Brain pericyte (primary cell): ENCODE measurements at places on chromosomes 6 and 20.

- no peak for DNase-seq
Measured at GRCh38 chr6:106098383-106099234, 12.5 kb downstream of the PRDM1 start.

DNA sequence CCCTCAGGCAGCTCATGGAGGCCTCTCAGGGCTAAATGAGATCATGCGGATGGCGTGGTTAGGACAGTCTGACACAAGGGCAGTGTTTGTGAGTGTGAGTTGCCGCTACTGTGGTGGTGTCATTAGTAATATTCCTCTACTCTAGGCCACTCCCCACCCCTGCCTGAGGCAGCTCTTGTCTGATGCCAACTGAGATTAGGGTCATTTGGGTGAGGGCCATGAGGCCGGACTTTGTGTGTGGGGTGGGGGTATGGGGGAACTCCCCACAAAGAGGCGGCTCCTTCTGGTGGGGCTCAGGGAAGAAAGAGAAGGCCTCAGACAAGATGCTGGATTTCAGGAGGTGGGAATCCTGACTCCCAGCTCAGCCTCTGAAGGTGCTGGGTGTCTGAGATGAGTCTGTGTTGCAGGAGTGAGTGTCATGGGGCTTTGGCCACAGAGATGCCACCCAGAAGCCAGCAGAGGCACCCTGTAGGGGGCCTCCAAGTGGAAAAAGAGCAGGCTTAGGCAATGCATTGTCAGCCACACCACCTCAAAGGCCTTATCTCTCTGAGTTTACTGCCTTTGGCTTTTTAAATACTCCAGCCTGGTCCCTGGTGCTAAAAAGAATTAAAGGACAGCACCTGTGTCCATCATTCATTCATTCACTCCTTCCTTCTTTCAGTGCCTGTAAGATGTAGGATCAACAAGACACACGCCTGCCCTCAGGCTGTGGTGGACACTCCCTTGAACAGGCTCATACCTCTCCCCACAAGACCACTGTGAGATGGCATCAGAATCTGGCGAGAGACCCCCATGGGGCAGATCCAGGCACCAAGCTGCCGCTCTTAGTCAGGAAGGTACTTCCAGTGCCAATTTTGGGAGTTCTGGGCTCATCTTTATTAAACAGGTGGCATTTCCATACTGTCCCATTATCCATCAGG, 175.2 kb downstream of the MRPL14 start:
- no peak for DNase-seq

- DNase-seq = no peak
Measured at GRCh38 chr6:62681108-62681507, 395.1 kb upstream of the KHDRBS2 start.

GRCh38 chr6:169964486-169965180, 213.2 kb downstream of the ERMARD start:
- DNase-seq = no peak

GRCh38 chr6:148037496-148037895, 305.1 kb upstream of the SASH1 start:
- no peak for DNase-seq

DNA sequence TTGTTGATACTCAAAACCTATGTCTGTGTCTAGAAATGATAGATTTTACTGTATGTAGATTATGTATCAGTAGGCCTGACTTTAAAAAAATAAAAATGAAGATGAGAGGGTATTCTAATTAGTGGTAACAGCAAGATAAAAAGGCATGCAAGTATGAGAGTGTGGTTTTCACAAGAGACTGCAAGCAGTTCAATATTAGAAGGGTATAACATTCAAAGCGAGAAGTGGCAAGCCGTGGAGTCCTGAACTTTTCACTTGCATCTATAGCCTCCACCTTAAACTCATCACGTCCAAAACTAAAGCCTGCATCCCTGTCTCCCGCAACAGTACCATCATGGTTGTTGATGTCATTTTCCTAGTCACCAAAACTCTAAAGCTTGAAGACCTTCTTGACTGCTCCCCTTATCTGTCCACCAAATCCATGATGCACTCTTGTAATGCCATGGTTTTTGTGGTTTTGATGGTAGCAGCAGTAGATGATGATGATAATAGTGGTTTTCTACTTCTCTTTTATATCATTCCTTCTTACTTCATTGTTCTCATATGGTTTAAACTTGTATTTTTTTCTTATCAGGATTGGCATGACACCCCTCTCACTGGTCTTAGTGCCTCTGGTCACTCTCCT, 9.2 kb upstream of the CGA start:
- no peak for DNase-seq
